ENCODE measurements at places on chromosomes 2 and 18.

DNA sequence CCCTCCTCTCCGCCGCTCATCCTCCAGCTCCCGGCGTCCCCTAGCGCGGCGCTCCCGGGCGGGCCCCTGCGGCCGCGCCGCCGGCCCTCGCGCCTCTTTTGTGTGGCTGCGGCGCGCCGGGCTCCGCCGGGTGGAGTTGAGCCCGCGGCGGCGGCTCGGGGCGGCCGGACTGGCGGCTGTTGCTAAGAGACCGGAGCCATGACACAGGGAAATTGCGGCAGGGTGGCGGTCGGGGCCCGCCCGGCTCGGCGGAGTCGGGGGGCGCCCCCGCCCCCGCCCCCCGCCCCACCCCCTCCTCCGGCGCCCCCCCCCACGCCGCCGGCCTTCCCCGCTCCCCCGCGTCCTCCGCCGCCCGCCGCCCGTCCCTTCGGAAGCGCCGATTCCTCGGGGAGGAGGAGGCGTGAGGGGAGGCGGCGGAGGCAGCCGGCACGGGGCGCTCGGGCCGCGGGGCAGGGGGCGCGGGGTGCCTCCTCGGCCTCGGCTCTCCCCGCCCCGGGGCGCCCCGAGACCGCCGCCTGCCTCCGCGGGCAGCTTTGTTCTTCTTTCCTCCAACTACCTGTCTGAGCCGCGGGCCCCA, at the start of gene TMEM200C:
Gene TMEM200C, minus strand, starts transcription at position 224 of the 577 bp plus-strand sequence. CDS start 3,459 bp downstream, outside the sequence.
- no peak for DNase-seq

DNA sequence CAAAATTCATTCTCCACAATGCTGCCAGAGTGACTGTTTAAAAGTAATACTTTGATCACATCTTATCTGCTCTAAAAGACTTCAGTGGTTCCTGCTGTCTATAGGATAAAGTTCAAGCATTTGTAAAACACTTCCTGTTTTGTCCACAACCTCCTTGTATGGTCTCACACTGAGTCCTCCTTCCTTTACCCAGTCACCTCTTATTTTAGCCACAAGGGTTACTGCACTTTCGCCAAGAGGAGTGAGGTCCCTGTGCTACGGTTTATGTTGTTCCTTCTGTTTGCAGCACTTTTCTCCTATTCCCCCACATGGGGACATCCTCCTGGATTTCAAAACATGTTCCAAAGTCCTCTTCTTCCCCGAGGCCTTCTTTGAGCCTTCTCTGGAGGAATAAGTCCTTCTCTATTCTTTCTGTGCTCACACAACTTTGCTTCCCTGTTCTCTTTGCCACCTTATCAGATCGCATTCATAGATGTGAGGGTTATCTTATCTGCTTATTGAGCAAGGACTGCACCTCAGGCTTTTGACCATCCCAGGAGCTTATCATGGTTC, 112.2 kb upstream of the NABP1 start:
- DNase-seq, result no peak

DNA sequence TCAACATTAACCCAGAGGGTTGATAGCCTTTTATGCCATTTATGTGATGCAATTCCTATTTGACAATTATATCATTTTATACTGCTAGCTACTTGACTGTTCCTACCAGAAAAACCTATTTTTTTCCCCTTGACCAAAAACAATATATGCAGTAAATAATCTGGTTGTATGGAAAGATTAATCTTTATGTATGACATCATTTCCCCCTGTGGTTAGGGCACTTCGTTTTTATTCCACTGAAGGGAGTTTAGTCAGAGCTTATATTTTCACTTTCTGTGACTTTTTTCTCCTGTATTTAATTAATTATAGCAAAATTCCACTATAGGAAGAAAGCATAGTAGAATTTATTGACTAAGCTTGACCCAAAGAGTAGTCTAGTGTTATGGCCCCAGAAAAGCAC, 107.6 kb downstream of the HAUS1 start:
- no peak for DNase-seq

DNA sequence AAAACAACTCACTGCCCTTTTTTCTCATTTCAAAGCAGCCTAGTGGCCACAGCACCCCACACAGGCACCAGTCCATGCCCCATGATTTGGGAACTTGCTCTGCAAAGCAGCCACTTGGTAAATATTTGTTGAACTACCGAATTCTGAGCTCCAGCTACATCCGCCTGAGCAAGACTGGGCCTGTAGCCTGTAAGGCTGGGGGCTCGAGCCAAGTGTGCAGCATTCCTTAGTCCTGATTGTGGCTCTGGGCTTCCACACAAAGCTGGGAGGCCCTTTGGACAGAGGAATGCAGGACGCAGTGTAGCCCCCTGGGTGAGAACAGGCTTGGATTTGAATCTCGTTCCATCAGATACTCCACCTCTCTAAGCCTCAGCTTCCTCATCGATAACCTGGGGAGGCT, 88.4 kb downstream of the ACTR2 start:
- peak; percentile 74 for DNase-seq

DNA sequence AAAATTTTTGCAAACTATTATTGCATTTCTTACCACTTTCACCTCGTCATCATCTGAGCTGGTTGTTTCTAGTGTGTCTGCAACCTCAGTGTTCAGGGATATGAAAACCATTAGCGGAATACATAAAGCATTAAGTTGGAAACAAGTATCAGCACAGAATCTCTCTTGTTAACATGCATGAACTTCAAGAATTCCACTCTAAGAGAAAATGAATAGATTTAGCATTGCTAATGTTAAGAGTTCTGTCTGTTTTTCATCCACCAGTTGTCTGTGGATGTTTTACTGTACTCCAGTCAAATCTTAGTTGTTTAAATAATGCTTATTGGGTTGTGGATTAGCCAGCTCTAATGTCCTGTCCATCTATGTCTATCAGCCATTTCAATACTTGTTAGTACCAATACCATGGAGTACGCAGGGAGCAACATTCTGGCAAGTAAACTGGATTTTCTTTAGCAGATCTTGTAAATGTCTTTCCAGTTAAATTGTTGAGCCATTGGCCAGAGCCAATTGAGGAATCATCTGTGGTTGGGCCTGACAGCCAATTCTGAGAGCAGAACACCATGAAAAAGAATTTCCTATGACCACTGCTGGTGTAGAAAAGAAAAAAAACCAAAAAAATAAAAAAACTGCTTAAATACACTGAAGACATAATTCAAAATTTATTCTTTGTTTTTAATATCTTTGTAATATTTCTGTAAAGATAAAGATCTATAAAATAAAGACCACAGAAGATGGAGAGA, 82.5 kb downstream of the SLC8A1 start:
- no peak for DNase-seq

DNA sequence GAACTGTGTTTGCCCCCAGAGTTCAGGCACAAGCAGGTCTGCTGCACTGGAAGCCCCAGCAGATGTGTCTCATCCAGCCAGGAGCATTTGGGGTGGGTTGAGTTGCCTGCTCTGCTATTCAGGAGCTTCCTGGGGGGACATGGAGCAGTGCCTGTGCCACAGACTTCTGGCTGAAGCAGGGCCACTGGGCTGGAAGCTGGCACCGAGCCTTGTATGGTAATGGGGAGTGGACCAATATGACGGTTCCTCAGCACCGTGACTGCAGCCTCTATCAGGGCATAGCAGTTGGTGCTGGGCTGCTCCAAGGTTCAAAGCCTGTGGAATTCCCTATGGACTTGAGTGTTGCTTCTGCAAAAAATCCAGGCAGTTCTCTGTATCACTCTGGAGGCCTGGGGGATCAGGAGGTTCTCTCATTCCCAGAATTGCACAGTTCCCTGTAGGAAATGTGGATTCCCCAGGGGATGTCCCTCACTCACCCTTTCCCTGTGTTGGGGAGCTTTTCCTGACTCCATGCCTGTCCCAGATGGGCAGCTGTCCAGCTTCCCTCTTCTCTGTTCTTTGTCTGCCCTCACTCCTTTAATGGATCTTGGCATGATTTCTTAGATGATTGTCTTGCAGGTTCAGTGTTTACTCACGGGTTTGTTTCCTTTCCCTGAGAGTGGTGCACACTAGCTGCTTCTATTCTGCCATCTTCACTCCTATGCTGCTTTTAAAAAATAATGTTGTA, 37.2 kb upstream of the THSD7B start:
- DNase-seq, result no peak

DNA sequence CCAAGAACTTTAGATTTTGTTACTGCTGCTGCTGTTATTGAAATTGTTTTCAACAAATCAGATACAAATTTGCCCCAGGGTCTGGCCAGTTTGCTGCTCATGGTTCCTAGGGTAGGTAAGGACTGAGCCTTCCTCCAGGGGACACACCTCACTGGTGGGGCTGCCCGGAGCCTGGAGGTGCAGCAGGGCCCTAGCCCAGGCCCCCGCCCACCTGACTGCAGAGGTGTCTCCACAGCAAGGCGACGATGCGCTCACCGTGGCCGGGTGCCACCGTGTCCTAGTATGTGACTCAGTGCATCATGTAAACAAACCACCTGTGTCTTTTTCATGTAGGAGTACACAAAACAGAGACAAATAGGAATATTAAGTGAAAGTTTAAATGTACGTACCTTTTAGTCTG, 153.5 kb upstream of the TPO start:
- no peak for DNase-seq

GRCh38 chr2:86417961-86418360, 23.2 kb upstream of the KDM3A start:
- no peak for DNase-seq

DNA sequence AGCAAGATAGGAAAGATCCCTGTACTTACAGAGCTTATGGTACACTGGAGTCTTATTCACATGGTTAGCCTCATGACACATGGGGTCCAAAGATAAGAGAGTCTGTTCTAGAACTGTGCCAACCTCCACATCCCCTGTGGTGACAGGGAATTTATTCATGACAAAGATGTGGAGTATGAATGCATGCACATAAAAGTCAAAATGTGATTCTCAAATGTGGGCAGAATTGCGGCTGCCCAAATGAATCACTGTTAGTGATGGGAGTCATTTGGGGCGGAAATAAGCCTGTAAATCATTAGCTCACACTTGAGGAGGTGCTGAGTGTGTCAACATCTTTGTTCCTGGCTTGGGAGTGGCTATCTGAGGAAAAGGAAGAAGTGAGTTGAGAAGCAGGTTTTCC, 560.6 kb downstream of the SLC4A3 start:
- no peak for DNase-seq

DNA sequence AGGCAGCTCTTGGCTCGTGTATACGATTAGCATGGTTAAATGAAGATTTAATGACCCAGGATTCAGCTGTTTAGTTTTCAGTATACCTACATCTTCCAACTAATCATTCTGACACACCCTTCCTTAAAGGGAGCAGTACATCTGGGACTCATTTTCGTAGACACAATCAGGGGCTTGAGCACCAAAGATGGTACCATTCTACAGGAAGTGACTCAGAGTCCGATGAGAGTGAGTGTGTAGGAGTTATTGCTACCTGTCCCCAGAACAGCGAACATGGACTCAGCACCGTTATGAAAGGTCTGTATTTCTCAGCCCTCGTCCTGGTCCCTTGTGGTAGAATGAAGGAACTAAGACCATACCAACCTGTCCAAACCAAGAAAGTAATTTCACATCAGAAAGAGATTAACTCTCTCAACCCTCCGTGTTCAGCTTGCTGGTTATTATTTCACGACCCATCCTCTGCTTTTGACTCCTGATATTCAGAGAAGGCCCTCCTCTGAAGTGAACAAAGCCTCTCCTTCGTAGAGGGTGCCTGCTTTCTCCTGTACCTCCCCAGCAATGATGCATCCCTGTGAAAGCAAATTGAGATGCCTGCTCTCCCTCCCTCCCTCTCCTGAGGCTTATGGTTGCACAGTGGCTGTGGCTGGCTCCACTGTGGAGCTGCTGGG, 214.8 kb downstream of the MTX2 start:
- no peak for DNase-seq

GRCh38 chr2:45570671-45571334, 40.3 kb downstream of the SRBD1 start:
- DNase-seq, result no peak

- no peak for DNase-seq
Observed at GRCh38 chr2:160408173-160408958, 85.2 kb downstream of the RBMS1 start.

- no peak for DNase-seq
Observed at GRCh38 chr2:74436111-74436805, 5.5 kb downstream of the RTKN start.

- no peak for DNase-seq
Observed at GRCh38 chr2:73131807-73132206, 19.1 kb upstream of the RAB11FIP5 start.

- DNase-seq, result no peak
Observed at GRCh38 chr18:36186461-36187192, 670 bp upstream of the MOCOS start.

GRCh38 chr2:27275211-27276150, at the start of gene DNAJC5G:
TSS of gene DNAJC5G (plus strand) at chr2:27275433. CDS start at chr2:27276729, 1,296 bp downstream.
- DNase-seq, result no peak

DNA sequence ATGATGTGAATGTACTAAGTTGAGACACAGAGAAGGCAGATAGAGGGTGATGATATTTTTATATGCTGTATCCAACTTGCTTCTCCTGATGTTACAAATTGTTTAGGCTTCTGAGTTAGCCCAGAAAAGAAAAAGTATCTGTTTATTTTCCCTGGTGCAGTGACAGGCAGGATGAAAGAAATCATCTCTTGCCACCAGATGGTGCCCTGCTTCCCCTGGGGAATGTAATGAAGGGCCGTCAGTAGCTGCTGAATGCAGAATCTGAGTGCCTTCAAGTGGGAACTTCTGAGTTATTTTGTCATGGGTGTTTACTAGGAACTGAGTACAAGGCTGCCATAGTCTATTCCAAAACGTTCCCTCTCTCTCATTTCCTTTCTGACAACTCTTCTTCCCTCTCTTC, 525.6 kb downstream of the MBD2 start:
- no peak for DNase-seq

DNA sequence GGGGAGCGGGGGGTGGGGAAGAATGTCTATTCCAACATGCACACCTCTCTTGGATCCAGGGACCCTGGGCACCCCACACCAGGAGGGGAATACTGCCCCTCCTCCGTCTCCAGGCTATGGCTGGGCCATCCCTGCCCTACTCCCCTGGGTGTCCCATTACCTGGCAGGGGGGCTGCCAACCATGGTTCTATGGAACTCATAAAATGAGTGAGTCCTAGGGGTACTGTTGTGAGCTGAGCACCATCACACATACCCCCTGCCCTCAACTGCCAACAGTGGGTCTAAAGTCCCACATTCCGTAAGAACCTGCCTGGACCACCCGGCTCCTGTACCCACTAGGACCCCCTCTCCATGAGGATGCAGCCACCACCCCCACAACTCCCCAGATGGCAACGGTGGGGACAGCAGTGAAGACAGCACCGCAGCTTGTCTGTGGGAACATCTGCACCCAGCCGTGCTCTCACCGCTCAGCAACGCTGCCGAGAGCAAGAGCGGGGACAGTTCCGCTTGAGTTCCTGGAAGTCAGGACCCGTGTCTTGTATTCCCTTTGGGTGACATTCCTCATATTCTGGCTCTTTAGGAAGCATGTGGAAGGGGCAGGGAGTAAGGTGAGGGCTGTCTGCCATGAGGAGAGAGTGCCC, 41.5 kb downstream of the BIN1 start:
- DNase-seq, result no peak

- no peak for DNase-seq
Observed at GRCh38 chr2:156892467-156893281, 364.8 kb upstream of the GALNT5 start.

DNA sequence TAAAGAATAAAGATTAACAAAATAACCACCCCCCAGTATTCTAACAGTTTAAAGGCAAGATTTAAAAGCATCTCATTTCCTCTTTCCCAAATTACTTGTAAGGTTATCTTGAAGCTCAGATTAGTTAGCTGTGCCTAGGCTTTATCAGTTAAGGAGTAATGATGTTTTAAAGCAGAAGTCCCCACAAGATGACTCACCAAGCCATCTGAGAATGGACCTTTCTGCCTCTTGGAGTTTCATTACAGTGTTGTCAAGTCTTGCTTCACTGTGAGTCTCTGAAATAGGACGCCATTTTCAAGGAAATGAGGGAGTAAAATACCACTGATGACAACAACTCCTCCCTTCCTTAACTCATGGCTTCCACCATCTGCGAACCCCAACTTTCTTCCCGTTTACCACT, 35.9 kb downstream of the ZNF385B start:
- DNase-seq, result no peak

GRCh38 chr2:16952368-16952767, 286.7 kb upstream of the CYRIA start:
- no peak for DNase-seq

Data from breast epithelium (tissue), 4 donors.